Bronchus fibroblast of lung (primary cell): ENCODE measurements at places on chromosomes 7 and 10. TPM values are rescaled to one million over a fixed set of nuclear protein-coding genes. Genes with fewer than 3 reads are reported as not detected.

Gene TAS2R5
- not detected in 2 replicates for total RNA-seq

Gene FXYD4
- not detected in 2 replicates for total RNA-seq

Gene ZNF736
- total RNA-seq: 1.9 and 3.0 TPM in 2 replicates

Gene DLX5
- not detected in 2 replicates for total RNA-seq

Gene MMRN2
- 0.89 and 1.8 TPM in 2 replicates for total RNA-seq

Gene AZGP1
- total RNA-seq: under 0.01 TPM in 1 of 2 replicates, not detected in the other
